ENCODE measurements at places on chromosomes 7 and 10. TPM values are rescaled to one million over a fixed set of nuclear protein-coding genes. Genes with fewer than 3 reads are reported as not detected.

The RNF32 gene
- 0.19 TPM for total RNA-seq

The ZNF277 gene
- total RNA-seq = 55.0 TPM

The MARVELD1 gene
- total RNA-seq = 11.2 TPM

The HYAL4 gene
- under 0.01 TPM for total RNA-seq

The DPCD gene
- total RNA-seq = 55.0 TPM

The ABCB4 gene
- under 0.01 TPM for total RNA-seq

The KIAA1549 gene
- total RNA-seq = 2.3 TPM
